ENCODE measurements at places on chromosomes 5 and 9.

DNA sequence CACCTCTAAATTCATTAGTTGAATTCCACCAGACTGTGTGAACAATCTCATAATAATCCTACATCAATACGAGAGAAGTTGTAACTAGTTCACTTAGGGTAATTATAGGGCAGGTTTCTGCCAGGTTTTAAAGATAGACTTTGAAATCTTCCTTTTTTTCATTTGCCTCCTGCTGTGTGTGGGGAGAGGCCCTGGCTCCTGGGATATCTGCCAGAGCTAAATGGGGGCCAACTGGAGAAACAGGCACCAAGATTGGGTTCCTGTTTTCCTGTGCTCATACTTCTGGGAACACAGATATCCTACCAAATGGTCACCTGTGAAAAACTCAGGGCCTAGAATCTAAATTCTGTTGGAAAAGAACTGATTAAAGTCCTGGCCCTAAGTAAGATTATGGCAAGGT is 42.3 kb downstream of the SH3RF2 start:
- DNase-seq, result no peak

GRCh38 chr5:81552852-81553566 is 159.1 kb upstream of the ACOT12 start:
- no peak for DNase-seq

DNA sequence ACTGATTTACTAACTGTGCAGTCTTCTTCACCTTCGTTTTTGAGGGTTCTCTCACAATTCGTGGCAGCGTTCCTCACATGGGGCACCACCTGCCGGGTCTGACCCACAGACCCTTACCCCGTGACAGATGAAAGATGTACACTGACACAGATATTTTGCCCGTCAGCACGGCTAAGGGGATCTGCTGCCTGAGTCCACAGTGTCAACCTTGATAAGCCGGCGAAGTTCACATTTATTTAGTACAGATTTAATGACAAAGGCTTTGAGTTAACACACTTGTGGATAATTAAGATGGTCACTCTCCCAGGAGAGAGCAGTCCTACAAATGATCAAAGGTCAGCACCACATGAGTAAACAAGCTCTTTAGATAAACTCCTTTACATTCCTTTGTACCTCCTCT is 15.9 kb upstream of the TEX10 start:
- DNase-seq, result no peak

GRCh38 chr5:90565491-90565890 is 6.9 kb downstream of the ADGRV1 start:
- DNase-seq, result no peak

- DNase-seq, result no peak
Observed at GRCh38 chr9:135036861-135037465, 50.5 kb upstream of the OLFM1 start.

DNA sequence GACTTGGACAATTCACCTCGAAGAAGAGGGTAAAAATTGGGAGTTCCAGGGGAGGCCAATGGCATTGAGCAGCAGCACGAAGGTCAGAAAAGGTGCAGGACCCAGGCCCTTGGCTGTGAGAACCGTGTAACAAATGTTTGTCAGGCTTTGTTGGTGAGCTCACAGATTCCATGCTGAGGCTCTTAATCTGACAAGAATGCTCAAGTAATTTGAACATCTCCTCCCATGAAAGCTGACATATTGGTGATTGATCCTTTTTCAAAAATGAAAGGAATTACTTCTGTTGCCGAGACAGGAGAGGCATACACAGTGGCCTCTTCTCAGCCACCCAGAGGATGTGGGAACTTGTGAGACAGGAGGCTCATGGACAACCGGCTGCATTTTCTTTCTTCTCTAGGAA is 11.6 kb downstream of the RAI14 start:
- no peak for DNase-seq

- no peak for DNase-seq
Observed at GRCh38 chr9:90807006-90807405, 5.4 kb downstream of the SYK start.

GRCh38 chr9:79256691-79257213 is 315.0 kb upstream of the TLE4 start:
- no peak for DNase-seq

DNA sequence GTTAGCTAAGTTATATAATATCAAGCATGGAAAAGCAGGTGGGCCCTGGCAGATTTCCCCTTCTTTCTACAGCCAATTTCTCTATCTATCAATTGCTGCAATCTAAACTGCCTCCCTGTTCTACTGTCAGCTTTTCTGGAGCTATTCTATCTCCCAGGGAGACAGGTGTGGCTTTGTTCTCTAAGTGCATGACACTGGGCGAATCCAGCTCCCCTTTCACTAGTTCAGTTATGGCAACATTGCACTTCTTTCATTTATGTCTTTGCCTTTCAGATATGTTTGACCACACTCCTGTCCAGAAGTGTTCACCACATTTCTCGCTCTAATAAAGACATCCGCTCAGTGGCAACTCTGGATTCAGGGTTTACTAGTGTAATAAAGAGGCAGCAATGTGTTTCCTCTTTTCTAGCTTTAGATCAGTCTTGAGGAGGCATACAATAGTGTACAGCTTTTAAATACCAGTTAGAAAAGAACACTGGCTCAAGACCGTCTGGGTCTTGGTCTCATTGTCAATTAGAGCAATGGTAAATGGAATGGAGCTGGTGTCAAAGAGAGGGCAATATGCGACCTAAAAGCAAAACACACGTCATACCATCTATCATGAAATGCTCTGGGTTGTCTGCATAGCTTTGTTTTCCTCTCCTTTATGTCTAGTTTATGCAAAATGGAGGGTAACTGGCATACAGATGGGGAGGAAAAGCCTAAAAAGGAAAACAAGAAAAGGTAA is 197.0 kb downstream of the SLF1 start:
- no peak for DNase-seq

DNA sequence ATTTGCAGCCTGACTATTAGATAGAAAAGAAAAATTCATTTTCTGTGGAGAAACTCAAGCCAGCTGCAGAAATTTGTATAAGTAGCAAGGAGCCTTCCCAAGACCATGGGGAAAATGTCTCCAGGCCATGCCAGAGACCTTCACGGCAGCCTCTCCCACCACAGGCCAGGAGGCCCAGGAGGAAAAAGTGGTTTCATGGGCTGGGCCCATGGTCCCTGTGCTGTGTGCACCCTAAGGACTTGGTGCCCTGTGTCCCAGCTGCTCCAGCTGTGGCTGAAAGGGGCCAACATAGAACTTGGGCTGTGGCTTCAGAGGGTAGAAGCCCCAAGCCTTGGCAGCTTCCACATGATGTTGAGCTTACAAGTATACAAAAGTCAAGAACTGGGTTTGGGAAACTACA is 73.3 kb upstream of the TTC23L start:
- no peak for DNase-seq

DNA sequence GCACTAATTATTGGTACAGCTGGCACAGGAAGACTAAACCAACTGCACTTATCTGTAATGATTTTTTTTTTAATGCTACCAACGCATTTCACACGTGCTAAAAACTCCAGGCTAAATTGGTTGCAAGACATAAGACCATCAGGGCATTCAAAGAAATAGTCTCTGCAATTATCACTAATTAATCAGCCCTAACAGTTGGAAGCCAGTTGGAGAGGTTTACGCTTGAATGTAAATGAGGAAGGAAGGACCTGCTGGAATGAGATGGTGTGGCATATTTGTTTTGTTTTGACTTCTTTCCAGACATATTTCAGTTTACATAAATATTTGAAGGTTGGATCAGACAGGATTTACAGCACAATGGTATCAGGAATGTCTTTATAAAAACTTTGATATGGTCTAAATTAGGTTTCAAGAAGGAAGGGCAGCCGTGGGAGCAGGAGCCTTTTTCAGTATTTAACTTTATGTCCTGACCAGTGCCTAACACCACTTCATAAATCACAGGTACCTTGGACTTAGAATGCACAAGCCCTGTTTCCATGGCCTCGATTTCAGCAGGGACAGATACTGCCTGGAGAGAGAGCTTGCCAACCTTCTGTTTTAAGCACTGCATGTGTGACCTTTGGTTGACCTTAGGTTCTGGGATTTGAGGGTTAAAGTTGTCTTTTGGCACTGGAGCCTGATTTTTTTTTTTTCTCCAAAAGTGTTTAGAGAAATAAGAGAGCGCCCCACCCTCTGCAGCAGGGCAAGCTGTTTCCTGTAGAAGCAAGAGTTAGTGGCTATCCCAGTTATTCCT is 199.8 kb upstream of the MAP3K1 start:
- no peak for DNase-seq

DNA sequence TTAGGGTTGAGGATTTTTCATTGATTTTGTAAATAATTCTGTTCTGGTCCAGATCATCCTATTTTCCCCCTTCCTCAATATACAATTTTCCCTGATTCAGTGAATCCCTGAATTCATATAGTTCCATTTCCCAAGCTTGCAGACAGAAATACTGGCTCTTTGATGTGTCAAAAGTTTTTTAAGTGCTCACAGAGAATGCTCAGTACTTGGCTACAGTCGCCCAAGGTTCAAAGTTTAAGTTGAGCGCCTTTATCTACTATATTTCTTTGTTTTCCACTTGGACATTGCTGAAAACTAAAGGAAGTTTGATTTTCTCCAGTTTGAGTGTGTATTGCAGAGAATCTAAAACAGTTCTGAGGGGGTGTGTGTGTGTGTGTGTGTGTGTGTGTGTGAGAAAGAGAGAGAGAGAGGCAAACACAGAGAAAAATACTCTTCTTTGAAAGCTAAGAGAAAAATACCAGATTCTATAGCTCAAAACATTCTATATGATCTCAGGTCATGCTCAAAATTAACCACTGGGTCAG is 136.2 kb upstream of the ACO1 start:
- DNase-seq, result no peak

GRCh38 chr5:79936646-79937216 is 54.3 kb downstream of the MTX3 start:
- DNase-seq, result no peak

GRCh38 chr9:88992556-88992955 is 1.3 kb downstream of the S1PR3 start:
- DNase-seq, result no peak

DNA sequence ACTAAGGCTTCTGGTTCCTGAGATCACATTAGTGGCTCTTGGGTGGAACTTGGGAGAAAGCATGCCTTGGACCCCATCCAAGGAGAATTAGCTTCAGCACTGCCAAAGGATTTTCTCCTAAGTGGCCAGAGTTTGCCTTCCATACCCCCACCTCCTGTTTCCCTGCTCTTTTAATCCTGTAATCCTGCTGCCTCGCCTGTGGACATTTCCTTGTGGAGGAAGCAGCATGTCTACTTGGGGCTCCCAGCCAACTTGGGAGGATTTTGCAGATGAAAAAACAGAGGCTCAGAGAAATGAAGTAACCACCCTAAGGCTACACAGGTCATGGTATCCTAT is 1.6 kb downstream of the ARSI start:
- DNase-seq, result no peak

DNA sequence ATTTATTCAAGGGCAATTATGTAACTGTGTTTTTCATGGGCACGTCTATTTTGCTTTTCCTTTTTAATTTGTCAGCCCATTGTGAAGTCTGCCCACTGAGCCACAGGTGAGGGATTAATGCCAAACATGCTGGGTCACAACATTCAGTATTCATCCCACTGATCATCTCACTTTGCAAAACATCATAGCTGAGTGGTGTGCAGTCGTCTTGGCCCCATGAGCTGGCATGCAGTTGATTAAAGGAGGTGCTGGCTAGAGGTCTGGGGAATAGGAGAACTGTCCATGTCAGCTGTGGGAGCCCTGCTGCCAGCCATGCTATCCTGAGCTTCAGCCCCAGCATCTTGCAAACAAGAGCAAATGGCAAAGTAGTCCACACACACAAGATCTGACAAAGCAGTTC is 11.7 kb upstream of the ESM1 start:
- DNase-seq, result no peak

DNA sequence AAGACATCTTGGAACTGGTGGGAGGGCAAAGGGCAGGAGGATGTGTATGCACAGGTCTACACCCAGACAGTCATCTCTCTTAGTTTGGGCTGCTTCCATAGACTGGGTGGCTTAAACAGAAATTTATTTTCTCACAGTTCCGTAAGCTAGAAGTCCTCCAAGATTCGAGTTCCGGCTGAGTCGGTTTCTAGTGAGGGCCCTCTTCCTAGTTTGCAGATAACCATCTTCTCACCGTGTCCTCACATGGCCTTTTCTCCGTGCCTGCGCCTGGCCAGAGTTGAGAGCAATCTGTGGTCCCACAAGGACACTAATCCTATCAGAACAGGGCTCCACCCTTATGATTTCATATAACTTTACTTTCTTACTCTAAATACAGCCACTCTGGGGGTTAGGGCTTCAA is 4.1 kb downstream of the SMIM32 start:
- no peak for DNase-seq

- no peak for DNase-seq
Observed at GRCh38 chr9:71716138-71716909, 52.0 kb downstream of the CEMIP2 start.

GRCh38 chr9:81584099-81584498 is 105.2 kb downstream of the TLE1 start:
- DNase-seq, result no peak

- DNase-seq, result no peak
Observed at GRCh38 chr9:114343471-114344187, 14.0 kb downstream of the ORM2 start.
